AG04449 (cell line): ENCODE measurements at places on chromosomes 5 and 9.

- DNase-seq, result no peak
Measured at GRCh38 chr5:1744393-1745122, 55.1 kb downstream of the MRPL36 start.

DNA sequence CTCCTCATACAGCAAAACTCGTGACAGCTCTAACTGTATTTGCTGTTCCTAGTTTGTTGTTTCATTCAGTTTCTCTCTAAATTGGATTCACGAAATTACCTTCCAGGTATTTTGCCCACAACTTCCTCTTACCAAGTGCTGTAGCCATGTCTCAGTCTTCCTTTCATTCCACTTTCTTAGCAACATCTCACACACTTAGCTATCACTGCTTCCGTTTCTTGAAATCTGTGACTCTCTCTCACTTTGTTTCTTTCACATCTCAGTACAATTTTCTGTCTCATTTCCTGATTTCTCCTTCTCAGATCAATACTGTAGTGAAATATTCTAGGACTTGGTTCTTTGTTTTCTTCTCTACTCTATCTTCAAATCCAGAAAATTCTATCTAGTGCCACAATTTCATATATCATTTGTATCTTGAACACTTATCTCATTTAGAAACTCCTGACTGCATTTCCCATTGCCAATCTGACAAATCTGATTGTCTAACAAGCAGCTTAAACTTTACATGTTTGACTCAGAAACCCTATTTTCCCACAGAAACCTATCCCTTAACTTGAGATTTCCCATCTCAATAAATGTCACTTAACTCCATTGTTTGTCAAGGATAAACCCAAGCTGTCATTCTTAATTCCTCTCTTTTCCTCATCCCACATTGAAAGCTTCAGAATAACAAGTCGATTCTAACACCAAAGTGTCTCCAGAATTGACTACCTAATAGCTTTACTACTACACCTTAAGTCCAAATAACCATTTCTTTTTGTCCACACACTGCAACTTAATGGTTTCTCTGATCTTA lies 303.1 kb downstream of the CDH12 start:
- DNase-seq, result no peak

GRCh38 chr9:112858625-112859147 lies 32.0 kb downstream of the SLC46A2 start:
- no peak for DNase-seq

DNA sequence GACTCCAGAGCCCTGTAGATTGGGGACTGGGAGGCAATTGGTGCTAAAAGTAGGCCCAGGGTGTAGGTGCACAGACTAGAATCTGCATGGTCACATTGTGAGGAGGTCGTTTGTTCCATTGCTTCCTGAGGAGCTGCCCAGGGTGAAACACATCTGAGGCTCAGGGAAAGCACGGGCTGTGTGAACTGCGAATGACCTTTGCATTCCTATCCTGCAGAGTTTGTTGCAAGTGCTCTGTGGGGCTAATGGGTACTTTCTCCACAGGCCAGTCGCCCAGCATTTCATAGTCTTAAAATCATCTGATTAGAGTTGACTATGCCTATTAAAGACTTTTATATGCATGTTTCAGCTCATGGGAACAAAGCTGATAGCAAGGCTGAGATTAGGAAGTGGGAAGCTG lies 14.4 kb upstream of the SLC46A2 start:
- no peak for DNase-seq

- DNase-seq, result no peak
Measured at GRCh38 chr9:83765376-83765775, 52.2 kb downstream of the GKAP1 start.

GRCh38 chr5:102554728-102555127 lies 55.9 kb upstream of the SLCO6A1 start:
- DNase-seq, result no peak

DNA sequence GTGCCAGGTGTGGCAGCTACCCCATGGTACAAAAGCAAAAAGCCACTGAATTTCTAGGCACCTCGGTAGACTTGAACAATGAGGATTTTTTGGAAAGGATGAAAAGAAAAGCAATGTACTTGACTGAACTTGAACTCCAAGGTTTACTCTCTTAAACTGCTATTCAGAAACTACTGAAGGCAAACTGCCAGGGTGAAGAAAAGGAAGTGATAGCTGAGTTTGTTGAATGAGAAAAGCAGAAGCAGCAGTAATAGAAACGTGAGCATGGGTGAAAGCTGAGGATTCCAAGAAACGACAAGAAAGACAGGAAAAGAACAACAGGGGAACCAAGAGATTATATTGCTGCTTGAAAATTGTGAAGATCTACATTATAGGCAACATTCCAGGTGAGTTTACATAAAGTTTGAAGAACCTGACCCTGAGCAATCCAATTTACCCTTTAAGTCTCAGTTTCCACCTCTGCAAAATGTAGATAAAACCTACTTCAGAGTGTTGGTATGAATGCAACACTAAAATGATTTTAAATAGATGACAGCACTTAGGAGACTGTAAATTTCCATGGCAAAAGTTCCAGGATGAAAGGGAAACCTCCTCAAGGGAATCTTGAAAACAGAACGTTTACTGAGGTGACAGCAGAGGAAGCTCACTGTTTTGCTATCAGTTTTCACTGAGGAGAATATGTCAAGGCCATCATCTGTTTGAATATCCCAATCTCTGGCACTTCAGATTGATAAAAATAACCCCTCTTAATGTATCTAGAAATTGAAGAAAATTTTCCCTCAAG lies 245.8 kb downstream of the SPATA31D1 start:
- DNase-seq, result no peak

GRCh38 chr5:82967072-82967471 lies 110.1 kb downstream of the TMEM167A start:
- DNase-seq, result no peak
